ENCODE measurements at places on chromosomes 4 and X. TPM values are rescaled to one million over a fixed set of nuclear protein-coding genes. Genes with fewer than 3 reads are reported as not detected.

CSAG1 gene
- not detected for total RNA-seq

SATL1 gene
- total RNA-seq = 0.09 TPM

MAGEA4 gene
- total RNA-seq = not detected

MMRN1 gene
- total RNA-seq = 0.37 TPM

ABCB7 gene
- 47.9 TPM for total RNA-seq

AFM gene
- total RNA-seq = not detected

POU4F2 gene
- total RNA-seq = not detected

SLC26A1 gene
- not detected for total RNA-seq

MAGEA2B gene
- not detected for total RNA-seq

SMIM31 gene
- total RNA-seq = not detected

HAND2 gene
- not detected for total RNA-seq

DCAF16 gene
- total RNA-seq = 75.8 TPM

MID1 gene
- 22.8 TPM for total RNA-seq

PLAC1 gene
- not detected for total RNA-seq

F8A3 gene
- 0.73 TPM for total RNA-seq

SASH3 gene
- total RNA-seq = not detected

CLNK gene
- total RNA-seq = not detected

TIMP1 gene
- total RNA-seq = 21.6 TPM

MAPK10 gene
- total RNA-seq = 383 TPM

GRID2 gene
- total RNA-seq = 0.17 TPM

USP38 gene
- total RNA-seq = 10.4 TPM

FGD1 gene
- 8.8 TPM for total RNA-seq

GABRB1 gene
- not detected for total RNA-seq

STAP1 gene
- not detected for total RNA-seq

HERC5 gene
- total RNA-seq = 4.1 TPM

MTHFD2L gene
- 22.1 TPM for total RNA-seq

MID2 gene
- 1.2 TPM for total RNA-seq

GBA3 gene
- not detected for total RNA-seq

PABPC5 gene
- 5.0 TPM for total RNA-seq

RPS6KA6 gene
- 20.0 TPM for total RNA-seq

DUSP9 gene
- 0.21 TPM for total RNA-seq

KDR gene
- total RNA-seq = 2.4 TPM

DAPP1 gene
- total RNA-seq = not detected

PJA1 gene
- total RNA-seq = 53.6 TPM

RHOXF2 gene
- total RNA-seq = not detected

OTUD6A gene
- not detected for total RNA-seq

MAGEA12 gene
- total RNA-seq = not detected

HTATSF1 gene
- total RNA-seq = 123 TPM

PPP1R2C gene
- total RNA-seq = not detected

CSN1S1 gene
- not detected for total RNA-seq

All from neural progenitor cell (in vitro differentiated cells).